Cerebellar cortex (tissue), 1 donor: ENCODE measurements at places on chromosomes 2 and 18.

GRCh38 chr2:42909966-42910365 is 117.6 kb upstream of the HAAO start:
- no peak for DNase-seq

- DNase-seq, result no peak
These were observed 73.6 kb downstream of the COPS8 start for GRCh38 chr2:237159006-237159911.

- DNase-seq, result no peak
These were observed 142.0 kb downstream of the NCK2 start for GRCh38 chr2:105886687-105887086.

GRCh38 chr2:218873359-218874194 is 7.1 kb upstream of the WNT10A start:
- no peak for DNase-seq

DNA sequence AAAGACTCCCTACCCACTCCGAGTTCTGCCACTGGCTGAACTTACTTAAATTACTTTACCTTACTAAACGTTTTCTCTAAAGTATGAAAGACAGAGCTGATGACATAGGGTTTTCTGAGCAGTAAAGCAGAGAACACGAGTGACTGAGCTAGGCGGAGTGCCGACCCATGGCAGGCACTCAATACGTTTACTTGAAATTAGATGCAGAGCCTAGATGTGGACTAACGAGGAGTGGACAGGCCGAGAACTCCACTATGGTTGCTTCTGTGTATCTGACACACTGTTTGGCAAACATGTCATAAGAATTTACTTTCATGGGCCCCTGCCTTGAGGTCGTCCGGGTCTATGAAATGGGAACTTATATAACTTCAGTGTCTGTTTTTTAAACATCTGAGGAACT is 471.0 kb downstream of the STK39 start:
- DNase-seq, result no peak

DNA sequence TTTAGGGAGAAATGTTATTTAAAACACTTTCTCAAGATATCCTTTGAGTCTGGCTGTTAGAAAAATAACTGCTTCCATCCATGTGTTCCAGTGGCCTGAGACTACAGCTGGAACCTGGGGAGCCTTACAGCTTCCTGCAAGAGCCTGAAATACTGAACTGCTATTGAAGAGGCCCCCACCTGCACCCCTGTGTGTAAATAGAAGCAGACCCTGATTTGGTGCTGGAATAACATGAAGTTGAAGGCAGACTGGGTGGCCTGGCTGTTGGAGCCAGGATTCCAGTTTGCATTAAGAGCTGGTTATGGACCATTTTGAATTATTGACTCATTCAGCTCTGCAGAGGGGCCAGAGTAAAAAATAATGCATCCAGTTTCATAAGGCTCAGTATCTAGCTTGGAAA is 61.9 kb downstream of the DIS3L2 start:
- no peak for DNase-seq
